ENCODE measurements at places on chromosomes 3 and 15.
A peak's percentile ranks its signal among the peaks of the same experiment; 100 is the strongest.

- no peak for DNase-seq
Measured at GRCh38 chr3:197023998-197024651, 5.5 kb downstream of the MELTF start.

- no peak for DNase-seq
Measured at GRCh38 chr15:35209838-35210237, 124.7 kb upstream of the NANOGP8 start.

GRCh38 chr3:103218146-103218545 is 783.3 kb downstream of the ZPLD1 start:
- no peak for DNase-seq

DNA sequence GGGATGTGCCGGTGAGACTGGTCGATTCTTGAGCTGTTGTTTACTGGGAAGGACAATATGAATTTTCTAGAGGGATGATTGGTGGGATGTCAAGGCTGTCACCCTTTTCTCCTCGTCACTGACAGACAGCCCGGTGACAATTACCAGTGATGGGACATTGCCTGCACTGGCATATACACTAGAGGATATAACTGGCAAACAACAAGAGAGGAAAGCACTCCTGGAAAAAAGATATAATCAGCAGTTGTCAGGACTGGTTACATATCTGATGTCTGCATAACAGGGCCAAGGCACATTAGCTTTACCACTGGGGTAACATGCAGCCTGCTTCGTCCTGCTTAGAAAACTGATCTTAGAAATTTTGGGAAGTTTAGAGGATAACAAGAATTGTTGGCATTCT is 131.1 kb downstream of the ROBO2 start:
- DNase-seq, result no peak

DNA sequence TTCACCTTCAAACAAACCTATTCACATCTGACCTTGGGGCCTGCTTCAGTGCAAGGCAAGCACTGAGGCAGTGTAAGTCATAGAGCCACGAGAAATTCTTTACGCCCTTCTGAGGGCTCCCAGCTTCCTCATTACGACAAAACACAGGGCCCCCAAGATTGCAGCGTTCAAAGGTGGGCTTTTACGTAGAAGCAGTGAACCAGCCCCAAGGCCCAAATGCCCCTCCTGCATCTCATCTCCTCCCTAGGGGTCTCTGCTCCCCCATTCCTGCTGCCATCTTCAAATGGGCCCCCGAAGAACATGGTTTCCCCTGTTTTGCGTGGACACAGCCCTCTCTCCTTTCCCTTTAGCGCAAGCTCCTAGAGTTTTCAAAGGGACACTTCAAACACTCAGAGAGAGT is 285.1 kb downstream of the MEX3B start:
- no peak for DNase-seq

DNA sequence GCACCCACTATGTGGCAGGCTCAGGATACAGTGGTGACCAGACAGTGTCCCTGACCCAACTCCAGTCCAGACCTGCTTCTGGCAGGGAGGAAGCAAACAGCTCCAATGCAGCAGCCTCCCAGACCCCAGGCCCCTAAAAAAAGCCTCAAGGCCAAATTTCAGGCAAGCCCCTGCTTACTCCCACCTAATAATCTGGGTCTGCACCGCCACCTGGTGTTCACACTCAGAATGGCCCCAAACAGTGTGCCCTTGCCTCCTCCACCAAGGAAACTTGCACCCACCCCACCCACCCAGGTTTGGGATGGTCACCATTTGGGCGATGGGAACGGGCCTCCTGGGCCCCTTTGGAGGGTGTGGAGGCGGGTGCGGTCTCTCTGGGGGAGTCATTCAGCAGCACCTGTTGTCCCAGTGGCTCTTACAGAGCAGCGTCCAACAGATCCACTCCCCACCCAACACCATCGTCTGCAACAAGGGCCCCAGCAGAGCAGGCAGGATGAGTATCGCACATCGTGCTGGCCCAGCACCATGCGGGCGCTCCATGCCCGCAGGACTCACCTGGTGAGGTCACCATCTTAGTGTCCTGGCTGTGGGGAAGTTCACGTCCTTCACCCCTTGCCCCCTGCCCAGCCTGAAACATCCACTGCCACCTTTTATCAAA is 17.3 kb downstream of the C3orf18 start:
- peak; percentile 80 for DNase-seq

Measured in activated naive CD8-positive, alpha-beta T cell treated with anti-CD3 and anti-CD28 coated beads, Interleukin-2, amount 50 U/mL, for 24 hours (primary cell).